ENCODE measurements at places on chromosomes 13 and 19.

DNA sequence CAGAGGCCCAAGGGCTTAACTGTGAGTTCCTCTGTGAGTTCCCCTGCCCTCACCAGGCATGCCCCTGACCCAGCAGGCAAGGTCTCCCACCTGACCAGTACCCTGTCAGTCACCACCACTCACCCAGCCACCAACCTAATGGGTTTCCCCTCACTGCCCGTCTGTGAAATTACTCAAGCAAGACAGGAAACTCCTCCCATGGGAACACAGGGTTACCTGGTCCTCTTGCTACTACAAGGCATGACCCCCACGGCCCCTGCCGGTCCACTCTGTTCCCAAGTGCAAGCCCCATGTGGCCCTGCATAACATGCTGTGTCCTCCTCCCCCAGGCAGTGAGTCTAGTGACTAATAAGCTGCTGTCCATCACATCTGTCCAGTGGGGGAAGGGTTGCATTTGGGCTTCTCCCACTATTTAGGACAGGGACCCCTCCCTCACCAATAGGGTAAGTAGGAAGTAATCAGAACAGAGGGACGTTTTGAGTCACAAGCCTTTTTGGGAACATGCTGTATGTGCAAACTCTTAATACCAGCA lies 8.0 kb upstream of the DHRS12 start:
- no peak for DNase-seq

DNA sequence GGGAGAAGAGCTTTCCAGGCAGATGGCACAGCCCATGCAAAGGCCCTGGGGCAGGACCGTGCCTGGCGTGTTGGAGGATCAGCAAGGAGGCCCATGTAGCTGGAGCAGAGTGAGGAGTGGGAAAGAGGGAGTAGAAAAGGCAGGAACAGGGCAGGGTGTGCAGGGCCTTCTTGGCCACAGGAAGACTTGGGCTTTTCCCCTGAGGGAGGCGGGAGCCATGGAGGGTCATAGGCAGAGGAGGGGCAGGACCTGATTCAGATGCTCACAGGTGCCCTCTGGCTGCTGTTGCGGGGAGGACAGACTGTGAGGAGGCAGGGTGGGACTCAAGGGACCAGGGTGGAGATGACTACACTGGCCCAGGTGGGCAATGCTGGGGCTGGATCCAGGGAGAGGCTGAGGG lies 13.8 kb upstream of the PTPRS start:
- DNase-seq, result no peak

DNA sequence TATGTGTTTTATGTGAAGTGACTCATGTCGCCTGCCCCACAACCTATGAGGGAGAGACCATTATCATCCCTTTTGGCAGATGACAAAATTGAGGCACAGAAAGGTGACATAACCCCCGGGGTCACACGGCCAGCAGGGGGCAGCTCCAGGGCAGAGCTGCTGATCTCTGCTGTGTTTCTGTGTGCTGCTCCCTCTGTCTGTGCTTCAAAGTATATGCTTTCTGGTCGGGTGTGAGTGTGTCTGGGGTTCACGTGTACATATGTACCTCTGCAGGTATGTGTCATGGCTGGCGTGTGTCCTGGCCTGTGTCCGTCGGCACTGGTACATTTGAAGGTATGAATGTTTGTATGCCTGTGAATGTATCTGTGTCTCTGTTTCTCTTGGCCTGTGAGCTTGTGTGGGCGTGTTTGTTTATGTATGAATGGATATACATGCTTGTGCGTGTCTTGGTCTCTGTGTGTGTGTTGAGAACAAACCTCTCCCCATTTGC lies 7.1 kb downstream of the LIPE start:
- no peak for DNase-seq

- DNase-seq, result no peak
Observed at GRCh38 chr13:24630851-24631620, 49.2 kb upstream of the ATP12A start.

DNA sequence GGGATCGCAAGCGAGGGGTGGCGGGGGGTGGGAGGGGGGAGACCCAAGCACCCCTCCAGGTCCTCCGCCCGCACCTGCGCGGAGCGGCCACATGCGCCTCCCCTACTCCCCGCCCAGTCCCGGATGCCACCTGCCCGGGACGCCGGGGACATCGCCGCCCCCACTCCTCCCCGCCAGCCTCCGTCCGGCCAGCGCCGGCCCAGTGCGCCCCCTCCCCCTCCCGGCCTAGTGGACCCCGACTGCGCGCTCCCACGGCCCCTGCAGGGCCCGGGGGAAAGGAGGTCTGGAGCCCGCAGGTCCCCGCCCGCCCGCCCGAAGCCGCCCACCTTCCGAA lies 263 bp downstream of the RHPN2 start:
- peak; percentile 87 for DNase-seq

DNA sequence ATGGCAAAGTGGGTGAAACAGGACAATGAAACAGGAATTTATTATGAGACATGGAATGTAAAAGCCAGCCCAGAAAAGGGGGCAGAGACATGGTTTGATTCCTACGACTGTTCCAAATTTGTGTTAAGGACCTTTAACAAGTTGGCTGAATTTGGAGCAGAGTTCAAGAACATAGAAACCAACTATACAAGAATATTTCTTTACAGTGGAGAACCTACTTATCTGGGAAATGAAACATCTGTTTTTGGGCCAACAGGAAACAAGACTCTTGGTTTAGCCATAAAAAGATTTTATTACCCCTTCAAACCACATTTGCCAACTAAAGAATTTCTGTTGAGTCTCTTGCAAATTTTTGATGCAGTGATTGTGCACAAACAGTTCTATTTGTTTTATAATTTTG lies 8.6 kb downstream of the CLN5 start:
- no peak for DNase-seq

All from kidney (tissue), 22 donors.